ENCODE measurements at places on chromosomes 7 and 10.

DNA sequence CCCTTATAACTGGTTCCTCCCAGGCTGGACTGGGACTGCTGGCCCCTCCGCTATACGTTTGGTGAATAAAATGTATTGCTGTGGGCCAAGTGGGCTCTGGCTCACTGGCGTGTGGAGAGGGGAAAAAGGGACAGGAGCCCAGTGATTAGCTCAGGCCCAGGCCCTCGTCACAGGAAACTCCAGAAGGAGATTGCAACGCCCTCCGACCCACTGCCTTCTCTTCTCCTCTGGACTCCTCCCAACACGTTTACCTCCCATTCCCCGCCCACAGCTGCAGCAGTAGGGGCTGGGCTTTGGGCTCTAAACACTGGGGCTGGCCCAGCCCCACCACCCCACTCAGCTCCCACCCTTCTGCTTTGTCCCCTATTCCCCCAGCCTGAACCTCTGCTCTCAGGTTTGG lies 173.9 kb downstream of the NEURL1 start:
- no peak for DNase-seq

DNA sequence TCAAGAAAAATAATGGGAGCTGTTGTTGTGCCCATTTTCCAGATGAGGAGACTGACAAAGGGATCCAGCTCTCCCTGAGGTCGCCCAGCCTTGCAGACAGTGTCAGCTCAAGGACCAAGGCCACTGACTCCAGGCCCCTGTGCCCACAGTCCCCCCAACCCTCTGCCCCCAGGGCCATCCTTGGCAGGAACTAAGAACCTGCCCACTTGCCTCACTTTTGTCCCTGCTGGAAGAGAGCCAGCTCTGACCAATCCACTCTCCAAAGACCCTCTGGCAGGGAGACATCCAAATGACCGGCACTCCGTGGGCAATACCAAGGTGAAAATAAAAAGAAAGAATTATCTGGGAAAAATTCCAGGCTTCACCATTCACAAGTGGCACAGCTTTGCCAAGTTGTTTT lies 101.3 kb downstream of the TCERG1L start:
- no peak for DNase-seq

- peak; percentile 77 for DNase-seq
Measured at GRCh38 chr10:63115732-63116383, 17.3 kb upstream of the NRBF2 start.

DNA sequence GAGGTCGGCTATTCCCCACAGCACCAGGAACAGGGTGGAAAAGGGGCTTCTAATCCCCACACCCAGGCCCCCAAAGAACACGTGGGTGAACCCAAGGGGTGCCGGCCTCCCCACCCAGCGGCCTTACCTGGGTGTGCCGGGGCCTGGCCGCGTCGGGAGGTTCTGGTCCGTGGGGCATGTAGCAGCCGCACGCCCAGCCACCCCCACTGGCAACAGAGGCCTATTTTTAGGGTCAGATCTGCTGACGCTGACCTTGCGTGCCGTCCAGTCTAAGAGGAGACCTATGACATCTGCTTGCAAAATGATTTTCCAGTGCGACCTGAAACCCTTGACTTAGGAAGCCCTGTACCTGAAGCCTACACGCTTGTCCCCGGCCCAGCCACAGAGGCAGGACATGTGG lies 38.0 kb upstream of the SAMD8 start:
- DNase-seq = no peak

- no peak for DNase-seq
Measured at GRCh38 chr10:15605740-15606369, 113.9 kb downstream of the ITGA8 start.

- no peak for DNase-seq
Measured at GRCh38 chr10:75432176-75432575, 752 bp downstream of the LRMDA start.

- no peak for DNase-seq
Measured at GRCh38 chr7:97479740-97480290, 252.1 kb upstream of the TAC1 start.

DNA sequence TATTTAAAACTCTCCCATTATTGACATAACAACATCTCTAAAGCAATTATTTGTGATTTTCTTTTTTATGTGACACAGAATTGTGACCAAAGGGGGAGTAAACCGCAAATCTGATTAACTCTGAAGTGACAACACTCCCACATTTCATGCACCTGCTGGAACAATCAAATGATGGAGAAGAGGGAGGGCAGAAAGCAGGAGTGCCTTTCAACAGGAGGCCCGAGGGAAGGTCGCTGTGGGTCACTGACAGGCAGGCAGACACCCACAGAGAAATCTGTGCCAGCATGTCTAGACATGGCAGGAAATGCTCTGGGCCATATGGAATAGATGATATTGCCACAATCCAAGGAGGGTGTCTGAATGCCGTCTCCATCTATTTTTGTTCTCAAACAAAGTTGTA lies 247.3 kb downstream of the DOCK4 start:
- DNase-seq = peak; percentile 30

DNA sequence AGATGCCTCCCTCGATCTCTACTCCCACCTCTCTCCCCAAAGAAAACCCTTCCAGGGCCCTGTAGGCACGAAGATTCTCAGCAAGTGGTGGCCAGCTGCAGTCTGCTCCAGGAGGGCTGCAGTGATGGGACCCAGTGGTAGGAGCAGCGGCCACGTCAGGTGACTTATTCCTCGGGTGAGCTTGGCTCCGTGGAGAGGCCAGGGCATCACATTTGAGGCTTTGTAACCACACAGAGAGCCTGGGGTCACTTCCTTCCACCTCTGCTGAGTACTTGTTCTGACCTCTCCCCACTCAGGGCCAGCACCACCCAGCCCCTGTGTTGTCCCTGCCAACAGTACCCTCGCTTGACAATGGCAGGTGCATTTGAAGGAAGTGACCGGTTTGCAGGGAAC lies 17.9 kb upstream of the EN2 start:
- no peak for DNase-seq

DNA sequence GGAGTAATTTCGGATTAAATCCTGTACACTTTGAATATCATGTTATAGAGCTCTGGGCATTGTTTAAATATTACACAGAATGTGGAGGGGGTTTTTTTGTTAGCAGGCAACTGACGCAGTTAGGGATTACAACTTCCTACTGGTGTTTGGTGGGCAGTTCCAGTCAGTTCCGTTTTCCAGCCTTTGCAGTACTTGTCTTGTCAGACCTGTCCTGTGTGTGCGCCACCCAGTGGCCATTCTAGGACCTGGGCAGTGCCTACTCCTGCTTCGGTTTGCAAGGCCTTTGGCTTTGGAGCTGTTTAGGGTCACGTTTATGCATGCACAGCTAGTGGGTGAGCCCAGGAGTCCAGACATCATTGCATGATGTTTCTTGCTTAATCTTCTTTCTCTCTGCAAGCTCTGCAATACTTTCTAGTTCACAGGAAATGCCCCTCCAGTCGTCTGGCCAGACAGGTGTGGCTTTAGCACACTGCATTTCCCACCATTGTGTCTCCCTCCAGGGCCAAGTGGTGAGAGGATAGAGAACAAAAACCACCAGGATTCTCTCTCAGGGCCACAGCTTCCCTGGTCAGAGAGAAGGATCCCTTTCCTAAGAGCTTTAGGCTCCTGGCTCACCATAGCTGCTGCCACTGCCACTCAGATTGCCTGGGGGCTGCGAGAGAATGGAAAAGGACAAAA lies 96.5 kb upstream of the TARP start:
- DNase-seq = peak; percentile 64

DNA sequence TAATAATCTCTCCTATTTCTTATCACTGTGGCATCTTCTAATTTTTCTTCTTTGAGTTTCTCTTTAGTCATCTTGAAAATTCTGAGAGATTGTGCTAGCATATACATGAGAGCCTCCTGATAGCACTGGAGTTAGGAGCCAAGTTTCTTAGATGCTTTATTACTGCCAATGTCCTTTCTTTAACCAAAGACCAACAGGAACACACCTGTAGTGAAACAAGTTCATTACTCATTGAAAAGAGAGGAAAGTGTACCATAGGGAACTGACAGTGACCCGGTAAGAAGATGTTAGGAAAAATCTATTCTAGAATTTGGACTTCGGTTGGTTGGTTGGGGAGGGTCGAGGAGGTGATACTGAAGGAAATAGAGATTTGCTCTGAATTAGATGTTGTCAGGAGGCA lies 27.1 kb upstream of the CD36 start:
- no peak for DNase-seq

DNA sequence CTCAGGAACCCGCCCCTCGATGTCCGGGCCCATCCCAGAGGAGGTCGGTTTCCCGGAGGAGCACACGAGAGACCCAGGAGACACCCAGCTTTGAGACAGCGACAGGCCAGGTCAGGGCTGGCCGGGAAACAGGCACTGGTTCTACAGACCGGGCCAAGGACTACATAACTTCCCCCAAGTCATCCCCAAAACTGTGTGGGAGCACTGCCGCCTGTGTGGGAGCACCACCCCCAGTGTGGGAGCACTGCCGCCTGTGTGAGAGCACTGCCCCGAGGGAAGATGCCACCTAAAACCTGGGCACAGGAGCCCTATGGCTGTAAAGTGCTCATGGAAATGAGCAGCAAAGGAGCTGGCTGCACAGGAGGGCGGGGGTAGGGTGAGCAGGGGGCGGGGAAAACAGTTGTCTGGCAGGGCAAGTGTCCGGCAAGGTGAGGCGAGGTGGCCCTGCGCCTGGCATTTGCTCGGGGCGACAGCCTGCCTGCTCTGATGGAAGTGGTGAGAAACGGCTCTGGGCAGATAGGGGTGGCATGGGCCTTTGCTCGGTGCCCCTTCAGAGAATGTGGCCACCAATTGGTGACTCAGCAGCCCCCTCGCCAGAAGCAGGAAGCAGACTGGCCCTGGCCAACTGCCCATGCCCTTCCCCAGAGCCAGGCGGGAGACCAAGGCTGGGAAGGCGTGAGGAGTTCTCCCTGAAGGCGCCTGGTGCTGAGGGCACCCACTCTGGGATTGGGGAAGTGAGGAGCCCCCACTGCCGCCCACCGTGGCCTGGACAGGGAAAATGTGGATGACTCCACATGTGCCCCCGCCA lies 26.2 kb downstream of the PAPOLB start:
- no peak for DNase-seq

DNA sequence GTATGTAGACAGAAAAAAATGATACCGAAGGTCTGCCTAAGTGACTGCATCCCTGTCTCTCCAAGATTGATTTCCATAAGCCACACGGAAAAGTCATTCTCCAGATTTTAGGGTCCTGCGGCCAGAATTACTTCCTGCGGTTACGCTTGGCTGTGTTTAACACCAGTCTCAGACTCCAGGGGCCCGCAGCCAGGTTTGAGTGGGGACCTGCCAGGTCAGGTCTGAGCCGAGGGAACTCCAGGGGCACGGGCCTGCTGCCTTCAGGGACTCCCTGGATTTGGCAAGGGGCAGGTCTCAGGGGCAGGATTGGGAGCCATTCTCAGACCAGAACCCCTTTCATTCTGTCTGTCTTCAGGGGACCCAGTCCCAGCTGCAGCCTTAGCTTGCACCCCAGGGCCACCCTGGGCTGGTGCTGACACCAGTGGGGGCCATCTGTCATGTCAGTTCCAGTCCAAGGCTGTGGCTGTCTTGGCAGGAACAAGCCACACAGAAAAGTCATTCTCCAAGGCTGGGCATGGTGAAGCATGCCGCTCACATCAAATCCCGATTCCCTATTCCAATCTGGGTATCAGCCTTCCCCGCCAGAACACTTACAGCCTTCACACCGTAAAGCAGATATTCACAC lies 39.0 kb downstream of the TMEM120A start:
- DNase-seq = no peak

- DNase-seq = no peak
Measured at GRCh38 chr7:19249281-19249680, 104.1 kb upstream of the FERD3L start.

DNA sequence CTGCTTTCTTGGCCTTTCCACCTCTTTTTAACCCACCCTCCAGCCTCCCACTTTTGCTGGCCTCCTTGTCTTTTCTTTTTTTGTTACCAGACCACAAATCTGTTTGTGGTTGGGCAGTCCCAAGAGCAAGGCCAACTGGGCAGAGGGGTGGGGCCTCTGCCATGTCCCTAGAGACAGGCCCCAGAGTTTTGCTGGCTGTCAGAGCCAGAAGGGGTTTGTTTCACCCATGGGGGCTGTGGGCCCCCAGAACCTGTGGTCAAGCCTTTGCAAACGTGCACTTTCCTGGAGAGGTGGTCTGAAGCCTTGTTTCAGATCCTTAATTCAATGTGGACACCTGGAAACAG lies 10.3 kb downstream of the ZMIZ1 start:
- DNase-seq = no peak

GRCh38 chr7:45890902-45891461 lies 2.7 kb downstream of the IGFBP1 start:
- DNase-seq = peak; percentile 48

GRCh38 chr7:155867734-155868400 lies 55.6 kb upstream of the SHH start:
- no peak for DNase-seq

DNA sequence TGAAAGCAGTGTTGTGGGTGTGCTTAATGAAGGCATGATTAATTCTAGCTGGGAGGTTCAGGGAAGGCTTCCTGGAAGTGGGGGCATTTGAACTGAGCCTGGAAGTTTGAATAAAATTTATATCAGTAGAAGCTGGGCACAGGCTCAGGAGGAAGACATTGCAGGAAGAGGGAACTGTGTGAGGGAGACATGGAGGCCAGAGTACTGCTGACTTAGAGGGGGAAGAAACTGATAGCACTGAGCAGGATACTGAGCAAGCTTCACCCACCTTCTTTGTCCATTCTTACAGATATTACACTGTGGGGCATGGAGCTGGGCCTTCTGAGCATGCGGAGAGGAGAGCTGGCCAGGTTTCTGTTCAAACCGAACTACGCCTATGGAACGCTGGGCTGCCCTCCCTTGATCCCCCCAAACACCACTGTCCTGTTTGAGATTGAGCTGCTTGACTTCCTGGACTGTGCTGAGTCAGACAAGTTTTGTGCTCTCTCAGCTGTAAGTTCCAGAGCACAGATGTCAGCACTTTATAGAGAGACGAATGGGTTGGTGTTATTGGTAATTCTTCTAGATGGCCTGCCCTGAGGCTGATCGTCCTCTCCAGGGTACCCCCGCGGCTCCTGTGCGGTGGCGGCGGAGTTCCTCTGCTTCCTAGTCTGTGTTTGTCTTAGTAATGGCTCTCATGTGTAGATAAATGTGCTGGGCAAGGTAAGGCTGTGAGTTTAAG lies 2.1 kb downstream of the FKBP6 start:
- no peak for DNase-seq

DNA sequence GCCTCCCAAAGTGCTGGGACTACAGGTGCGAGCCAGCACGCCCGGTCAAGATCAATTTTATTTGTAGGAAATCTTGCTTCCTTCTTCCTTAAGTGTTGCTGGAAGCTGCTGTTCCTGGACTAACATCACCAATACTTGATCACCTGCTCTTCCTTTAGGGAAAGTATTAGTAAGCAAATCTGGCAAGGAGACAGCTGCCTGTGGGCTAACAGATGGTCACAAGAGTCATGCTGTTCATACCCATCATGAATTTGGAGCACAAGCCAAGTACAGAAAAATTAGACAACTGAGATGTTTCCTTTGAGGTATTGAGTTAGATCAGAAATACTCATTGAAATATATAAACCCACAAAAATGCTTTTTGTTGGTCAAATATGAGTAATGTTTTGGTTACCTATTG lies 27.9 kb downstream of the BAIAP2L1 start:
- peak; percentile 76 for DNase-seq

GRCh38 chr7:41447450-41448042 lies 255.3 kb downstream of the INHBA start:
- DNase-seq = no peak

GRCh38 chr10:110426294-110427181 lies 71.2 kb upstream of the DUSP5 start:
- DNase-seq = no peak

GRCh38 chr7:131071786-131072504 lies 255.7 kb upstream of the MKLN1 start:
- no peak for DNase-seq

Data from RWPE1 (cell line).